ENCODE measurements at places on chromosomes 5 and 9. TPM values are rescaled to one million over a fixed set of nuclear protein-coding genes. Genes with fewer than 3 reads are reported as not detected.

The DAB2IP gene
- total RNA-seq, result 17.4 TPM

DNA sequence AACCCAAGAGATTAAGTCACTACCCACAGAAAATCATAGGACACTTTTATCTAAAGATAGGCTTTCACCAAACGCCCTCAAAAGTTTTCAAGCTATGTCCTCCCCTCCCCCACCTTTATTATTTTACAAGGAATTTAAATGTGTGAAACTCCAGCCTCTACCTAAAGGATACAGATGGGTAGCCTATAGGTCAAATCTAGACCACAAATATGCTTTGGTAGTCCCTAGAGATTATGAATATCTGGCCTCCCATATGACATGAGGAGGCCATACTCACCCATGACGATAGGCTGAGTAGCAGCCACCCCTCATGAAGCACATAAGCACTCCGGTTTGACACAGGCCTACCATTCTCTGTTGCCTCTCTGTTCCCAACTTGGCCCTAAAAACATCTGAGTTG, 11.9 kb downstream of the SIL1 start:
- DNase-seq, result no peak

- DNase-seq, result no peak
Measured at GRCh38 chr9:129880654-129881546, 45.6 kb downstream of the USP20 start.

The LHX2 gene
- not detected for total RNA-seq

DNA sequence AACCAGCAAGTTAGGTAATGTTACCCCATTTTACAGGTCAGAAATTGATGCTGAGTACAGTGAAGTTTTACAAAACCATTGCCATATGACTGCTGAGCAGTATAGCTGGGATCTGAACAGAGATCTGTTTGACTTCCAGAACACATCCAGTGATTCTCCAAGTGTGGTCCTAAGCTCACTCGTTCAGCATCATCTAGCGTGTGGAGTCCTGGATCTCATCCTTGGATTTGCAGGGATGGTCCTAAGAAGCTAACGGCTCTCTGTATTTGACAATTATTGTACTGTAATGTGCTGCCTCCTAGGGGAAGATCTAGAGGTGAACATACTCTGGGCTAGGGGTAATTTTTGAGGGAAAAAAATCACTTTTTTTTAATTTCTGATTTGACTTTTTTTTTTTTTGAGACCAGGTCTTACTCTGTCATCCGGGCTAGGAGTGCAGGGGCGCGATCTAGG, 1.4 kb downstream of the SLC26A2 start:
- peak; percentile 78 for DNase-seq

The LHX3 gene
- total RNA-seq, result not detected

DNA sequence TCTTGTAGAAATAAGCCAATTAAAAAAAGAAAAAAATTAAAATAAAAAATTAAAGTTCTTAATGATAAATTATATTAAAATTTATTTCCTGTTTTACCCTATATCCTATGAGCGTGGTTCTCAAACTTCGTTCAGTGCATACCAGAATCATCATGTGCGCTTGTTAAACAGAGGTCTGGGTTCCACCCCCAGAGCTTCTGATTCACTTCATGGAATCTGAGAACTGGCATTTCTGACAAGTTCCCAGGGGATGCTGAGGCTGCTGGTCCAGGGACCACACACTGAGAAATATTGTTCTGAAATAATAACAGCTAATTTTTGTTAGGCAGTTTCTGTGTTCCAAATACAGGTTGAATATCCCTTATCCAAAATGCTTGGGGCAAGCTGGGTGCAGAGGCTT, 79.3 kb downstream of the TMC1 start:
- no peak for DNase-seq

DNA sequence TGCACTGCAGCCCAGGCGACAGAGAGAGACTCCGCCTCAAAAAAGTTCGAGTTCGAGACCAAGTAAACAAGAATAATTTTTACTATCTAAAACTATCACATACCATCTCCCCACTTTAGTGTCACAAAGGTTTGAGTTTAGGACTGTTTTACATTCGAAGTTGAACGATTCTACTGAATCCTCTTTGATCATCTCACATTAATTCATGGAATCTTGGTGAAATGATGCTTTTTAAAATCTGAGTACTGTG, 715 bp upstream of the RPS6 start:
- DNase-seq, result no peak

DNA sequence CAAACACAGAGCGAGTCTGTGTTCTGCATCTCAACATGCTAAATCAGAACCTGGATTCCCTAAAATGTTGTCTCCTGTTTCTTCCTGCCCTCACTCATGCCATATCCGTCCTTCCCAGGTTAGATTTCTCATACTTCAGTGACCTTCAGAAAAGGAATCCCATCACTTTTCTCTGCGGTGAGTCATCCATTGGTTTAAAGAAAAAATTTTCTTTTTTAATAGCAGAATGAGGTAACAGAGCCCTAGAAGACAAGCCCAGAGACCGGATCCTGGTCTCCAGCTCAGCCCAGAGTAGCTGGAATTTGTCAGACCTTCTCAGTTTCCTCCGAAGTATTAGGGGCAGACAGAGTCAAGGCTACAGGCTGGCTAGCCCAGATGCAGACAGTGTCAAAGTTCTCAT, 143.2 kb upstream of the DMRT1 start:
- peak; percentile 53 for DNase-seq

DNA sequence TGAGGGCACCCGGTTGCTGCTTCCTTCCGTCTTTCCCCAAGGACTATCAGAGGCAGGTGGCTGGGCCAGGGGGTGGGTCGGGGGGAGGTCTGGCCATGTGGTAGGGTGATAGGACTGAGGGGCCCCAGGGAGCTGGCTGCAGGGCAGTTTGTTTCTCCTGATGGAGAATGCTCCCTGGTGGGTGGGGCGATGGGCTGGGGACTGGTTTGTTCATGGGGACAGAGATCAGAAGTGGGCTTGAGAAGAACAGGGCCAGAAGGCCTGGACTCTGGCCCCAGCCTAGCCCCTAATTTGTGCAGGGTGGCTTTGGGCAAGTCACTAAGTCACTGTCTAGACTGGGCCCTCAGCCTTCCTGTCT, 117.4 kb downstream of the RGS3 start:
- no peak for DNase-seq

DNA sequence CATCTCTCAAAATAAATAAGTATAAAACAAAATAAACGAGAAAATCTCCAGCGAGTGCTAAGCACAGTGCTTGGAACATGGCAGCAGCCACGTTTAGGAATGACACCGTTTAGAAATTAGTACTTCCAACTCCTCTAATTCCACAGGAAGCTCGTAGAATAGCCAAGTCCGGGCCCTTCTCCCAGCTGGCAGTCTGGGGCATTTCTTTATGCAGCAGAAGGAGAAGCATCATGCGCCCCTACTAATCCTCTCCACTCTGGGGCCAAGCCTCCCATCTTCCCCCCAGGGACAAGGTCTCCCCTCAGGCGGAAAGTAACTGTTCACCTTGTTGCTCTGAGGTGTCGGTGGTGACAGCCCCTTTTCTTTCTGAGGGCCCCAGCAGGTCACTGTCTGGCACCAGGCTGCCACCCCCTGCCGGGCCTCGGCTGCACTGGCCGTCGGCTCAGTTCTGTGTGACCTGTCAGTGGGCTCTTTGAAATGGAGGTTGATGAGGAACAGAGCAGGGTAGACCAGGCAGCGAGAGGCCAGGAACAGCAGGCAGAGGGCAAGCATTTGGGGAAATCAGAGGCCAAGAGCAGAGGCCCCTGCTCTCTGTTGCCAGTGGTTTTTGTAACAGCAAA, 113.5 kb upstream of the WWC1 start:
- no peak for DNase-seq

DNA sequence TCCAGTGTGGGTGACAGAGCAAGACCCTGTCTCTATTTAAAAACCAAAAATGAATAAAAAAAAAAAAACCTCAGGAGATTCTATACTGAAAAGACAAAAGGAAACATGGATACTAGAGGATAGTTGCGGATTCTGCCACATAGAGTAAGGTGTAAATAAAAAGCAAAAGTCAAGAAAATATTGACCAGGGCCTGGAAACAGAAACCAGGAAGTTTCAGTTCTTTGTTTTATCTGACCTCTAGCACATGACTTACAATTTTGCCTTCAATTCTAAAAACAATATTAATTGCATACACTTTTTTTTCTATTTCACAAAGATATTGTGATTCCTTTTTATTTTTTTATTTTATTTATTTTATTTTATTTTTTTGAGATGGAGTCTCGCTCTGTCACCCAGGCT, 96.2 kb upstream of the NMUR2 start:
- DNase-seq, result no peak

DNA sequence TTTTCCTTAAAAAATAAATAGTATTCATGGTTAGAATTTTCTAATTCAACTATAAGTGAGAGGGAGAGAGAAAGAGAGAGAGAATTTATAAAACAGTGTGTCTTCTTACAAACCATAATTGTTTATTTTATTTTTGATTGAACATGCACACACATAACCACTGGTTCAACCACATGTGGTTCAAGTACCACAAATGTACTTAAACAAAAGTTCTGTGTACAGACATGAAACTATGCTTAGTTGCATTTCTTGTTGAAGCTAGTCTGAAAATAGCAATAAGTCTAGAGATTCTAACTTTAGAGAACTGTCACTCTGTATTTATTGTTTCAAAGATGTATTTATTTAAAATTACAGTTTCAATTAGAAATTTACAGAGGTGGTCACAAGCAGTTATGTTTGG, 130.6 kb upstream of the PDE4D start:
- DNase-seq, result no peak

All from fibroblast of the aortic adventitia (primary cell).